Activated naive CD8-positive, alpha-beta T cell treated with anti-CD3 and anti-CD28 coated beads, Interleukin-2, amount 10 ng/mL, durations not matched to agents 7 days and 5 days (primary cell): ENCODE measurements at places on chromosomes 12 and 14. TPM values are rescaled to one million over a fixed set of nuclear protein-coding genes. Genes with fewer than 3 reads are reported as not detected.

SLCO1C1 gene
- not detected for total RNA-seq

TAS2R46 gene
- 1.4 TPM for total RNA-seq

SLC38A4 gene
- total RNA-seq: not detected

CFAP251 gene
- 1.4 TPM for total RNA-seq

TAS2R31 gene
- total RNA-seq: 2.9 TPM

PPP1R3E gene
- 50.8 TPM for total RNA-seq

ACOT6 gene
- not detected for total RNA-seq

RASSF9 gene
- not detected for total RNA-seq

IFNG-AS1 gene
- total RNA-seq: 5.2 TPM

SRRM4 gene
- not detected for total RNA-seq

STRAP gene
- total RNA-seq: 59.3 TPM

NUP107 gene
- 106 TPM for total RNA-seq

SMAGP gene
- 5.6 TPM for total RNA-seq

SERPINA10 gene
- not detected for total RNA-seq

INHBC gene
- 0.14 TPM for total RNA-seq

SMOC1 gene
- total RNA-seq: not detected

SYCP3 gene
- total RNA-seq: 1.1 TPM

SLC17A8 gene
- not detected for total RNA-seq

PDE3A gene
- not detected for total RNA-seq

AICDA gene
- not detected for total RNA-seq

ZCCHC8 gene
- total RNA-seq: 45.3 TPM

PLXNC1 gene
- 44.3 TPM for total RNA-seq

LRRC9 gene
- total RNA-seq: not detected
